ENCODE measurements at places on chromosomes 1 and 21.

- no peak for DNase-seq
These were observed 3.5 kb upstream of the NBL1 start for GRCh38 chr1:19640363-19641316.

DNA sequence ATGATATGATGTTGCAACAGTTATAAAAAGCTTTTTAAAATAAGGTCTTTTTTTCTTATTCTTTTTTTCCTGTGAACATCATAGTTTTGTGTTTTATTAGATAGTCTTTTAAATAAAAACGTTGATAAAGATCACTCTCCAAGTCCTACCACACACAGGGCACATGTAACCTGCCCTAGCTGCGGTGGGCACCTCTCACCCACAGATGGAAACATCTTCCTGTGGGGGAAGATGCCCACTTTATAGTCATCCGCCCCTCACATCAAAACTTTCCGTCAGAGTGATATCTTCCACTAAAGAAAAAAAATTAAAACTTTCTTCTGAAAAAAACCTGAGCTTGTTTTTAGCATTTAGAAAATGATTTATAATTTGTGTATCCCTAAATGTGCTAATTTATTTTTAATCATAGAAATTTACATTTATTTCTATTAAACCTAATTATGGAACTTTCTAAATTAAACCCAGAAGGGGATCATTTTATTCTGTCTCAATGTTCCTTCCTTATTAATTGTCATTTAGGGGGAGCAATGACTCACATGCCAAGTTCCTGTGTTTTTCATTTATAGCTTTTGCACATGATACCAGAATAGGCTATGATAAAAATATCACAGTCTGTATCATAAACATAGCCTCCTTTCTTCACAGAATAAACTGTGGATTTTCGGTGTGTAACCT is 24.7 kb downstream of the TNFRSF9 start:
- peak; percentile 25 for DNase-seq

GRCh38 chr1:12464598-12465056 is 153.4 kb downstream of the DHRS3 start:
- no peak for DNase-seq

DNA sequence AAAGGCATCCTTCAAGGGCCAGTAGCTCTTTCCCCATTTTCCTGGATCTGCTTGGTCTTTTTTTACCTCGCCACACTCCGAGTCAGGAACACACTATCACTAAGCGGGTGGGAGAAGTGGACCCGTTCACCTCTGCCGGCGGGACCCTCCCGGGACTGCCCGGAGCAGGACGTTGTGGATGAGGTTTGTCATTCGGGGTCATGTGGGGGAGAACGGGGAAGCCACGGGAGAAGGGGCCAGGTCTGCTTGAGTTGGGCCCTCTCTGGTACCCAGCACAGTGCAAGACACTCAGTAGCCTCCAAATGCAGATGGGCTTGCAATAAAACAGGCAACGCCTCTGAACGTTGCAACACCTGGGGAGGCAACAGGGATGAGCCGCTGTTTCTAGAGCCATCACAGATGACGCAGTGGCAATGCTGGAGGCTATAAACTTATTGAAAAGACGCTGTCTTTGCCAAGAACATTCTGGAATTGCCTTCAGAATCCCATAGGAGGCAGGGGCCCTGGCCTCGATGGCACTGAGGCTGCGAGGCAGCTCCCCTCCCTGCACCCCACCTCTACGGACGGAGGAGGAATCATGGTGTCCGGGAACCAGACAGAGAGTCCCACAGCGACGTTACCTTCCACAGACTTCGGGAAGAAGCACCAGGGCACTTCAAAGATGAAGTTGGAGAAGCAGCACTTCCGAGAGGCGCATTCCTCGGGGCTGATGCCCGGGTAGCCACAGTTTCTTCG is 3.8 kb downstream of the TFF2 start:
- DNase-seq, result no peak

DNA sequence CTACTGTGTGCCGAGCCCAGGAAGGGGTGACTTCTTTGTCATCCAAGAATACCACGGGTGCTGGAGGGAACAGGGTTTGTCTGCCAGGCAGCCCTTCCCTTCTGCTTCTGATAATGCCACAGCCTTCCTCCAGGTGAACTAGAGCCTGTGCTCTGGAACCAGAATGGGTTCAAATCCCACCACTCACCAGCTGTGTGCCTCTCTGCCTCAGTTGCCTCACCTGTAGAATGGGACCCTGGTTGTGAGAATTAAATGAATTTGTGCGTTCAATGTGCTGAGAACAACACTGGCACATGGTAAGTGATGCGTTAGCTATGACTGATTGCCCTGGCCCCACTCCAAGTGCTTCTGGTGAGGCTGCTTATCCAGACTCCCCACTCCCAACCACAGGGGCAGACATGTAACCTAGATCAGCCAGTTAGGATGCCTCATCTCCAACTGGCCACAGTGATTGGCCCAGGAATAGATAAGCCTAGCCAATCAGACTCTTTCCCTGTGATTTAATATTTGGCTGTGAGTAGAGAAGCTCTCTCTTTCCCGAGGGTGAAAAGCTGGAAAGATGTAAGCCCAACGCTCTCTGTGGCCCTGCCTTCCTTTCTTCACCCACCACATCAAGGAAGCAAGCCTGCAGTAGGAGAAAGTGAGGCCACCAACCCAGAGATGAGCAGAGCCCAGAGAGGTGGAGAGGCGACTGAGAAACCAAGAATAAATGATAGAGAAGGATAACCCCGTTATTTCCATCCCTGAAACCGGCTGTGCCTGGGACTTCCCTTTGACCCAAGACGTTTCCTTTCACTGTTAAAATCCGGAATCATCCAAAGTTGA is 20.8 kb upstream of the LAPTM5 start:
- DNase-seq, result no peak

- DNase-seq, result peak; percentile 22
These were observed 1.1 kb upstream of the TTC39A start for GRCh38 chr1:51331206-51332100.

- DNase-seq, result no peak
These were observed 128.4 kb downstream of the TGFB2 start for GRCh38 chr1:218473522-218473921.

DNA sequence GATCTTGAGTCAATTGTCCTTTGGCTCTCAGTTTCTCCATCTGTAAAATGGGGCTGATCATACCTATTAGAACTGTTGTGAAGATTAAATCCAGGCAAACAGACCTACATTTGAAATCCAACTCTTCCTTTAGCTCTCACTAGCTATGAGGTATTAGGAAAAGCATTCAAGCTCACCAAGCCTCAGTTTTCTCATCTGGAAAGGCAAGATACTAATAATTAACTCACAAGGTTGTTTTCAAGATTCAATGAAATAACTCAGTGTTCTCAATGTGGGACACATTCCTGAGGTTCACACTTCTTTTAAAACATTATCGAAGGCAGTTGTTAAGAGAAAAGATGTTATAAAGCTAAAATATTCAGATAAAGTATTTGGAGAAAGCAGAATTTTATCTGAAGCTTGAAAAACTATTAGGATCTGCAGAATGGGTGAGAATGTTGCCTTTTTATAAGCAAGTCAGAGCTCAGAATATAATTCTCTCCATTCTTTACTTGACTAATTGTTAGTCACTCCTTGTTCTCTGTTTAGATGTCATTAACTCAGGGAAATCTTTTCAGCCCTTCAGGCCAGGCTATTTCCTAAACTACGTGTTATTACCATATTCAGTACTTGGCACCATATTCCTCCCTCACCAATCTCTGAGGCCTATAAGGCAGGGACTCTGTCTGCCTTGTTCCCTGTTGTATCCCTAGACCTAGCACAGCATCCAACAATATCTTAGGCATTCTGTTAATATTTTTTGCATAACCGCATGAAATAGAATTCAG is 72.0 kb upstream of the VAV3 start:
- DNase-seq, result no peak

DNA sequence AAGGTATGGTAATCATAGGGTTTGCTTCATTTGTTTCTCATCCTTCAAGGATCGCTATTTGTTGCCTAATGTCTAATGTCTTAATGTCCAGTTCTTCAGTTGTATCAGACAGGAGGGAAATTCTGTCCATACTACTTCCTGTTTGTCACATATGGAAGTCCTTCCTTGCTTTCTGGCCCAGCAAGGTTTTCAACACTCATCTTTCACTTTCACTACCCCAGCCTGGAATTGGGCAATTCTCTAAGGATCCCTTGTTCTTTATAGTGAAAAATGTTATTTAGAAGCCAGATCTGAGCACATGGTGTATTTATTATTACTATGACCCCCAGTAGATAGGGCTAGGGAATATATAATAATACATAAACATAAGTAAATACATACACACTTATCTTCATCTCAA is 50.6 kb upstream of the SLC35A3 start:
- DNase-seq, result no peak

DNA sequence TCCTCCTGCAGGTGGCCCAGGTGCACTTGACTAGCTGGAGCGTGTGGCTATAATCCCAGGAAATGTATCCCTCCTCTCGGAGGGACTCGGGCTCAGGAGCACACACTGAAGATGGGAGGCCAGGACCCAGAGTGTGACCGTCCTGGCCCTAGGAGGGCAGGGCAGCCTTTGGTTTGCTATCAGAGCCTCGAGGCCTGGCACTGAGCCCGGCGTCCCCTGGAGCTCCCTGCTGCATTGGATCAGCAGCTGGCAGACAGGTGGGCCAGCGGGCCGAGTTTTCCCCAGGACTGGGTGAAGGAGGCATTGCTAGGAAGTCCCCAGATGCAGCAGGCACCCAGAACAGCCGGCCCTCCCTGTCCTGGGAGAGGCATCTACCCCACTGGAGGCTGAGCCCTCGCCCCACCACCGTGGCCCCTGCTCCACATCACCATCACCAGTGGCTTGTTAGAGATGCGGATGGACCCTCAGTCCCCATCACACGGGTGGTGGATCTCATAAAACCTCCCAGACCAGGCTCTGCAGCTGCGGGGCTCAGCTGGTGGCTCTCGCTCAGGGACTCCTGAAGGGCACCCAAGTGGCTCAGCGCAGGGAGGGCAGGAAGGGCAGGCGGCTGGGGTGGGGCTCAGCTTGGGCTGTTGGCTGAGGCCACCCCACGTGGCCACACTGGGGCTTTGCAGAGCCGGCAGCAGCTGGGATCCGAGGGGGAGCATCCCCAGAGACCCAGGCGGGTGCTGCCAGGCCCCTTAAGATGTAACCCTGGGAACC is 32.7 kb upstream of the POFUT2 start:
- DNase-seq, result no peak

DNA sequence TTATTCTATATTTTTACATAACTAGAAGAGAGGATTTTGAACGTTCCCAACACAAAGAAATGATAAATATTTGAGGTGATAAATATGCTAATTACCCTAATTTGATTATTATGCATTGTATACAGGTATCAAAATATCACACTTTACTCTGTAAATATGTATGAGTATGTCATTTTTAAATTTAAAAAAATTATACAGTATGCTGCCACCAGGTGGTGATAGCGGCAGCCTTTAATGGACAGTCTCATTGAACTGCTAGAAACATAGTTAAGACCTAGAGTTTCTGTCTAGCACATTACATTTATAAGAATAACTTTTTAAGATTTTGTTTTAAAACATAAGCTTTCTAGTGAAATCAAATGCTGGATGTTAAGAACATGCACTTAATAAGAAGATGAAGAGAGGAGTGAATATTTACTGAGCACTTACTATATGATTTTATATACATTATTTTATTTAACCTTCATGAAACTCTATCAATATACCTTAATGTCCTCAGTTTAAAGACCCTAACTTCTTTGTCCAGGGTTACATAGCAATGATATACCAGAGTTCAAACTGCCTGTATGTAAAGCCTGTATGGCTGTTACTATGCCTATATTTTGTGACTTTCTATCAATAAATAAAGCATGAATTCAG is 207.1 kb downstream of the NUF2 start:
- DNase-seq, result no peak

GRCh38 chr1:188906921-188907641 is 1570.6 kb downstream of the BRINP3 start:
- no peak for DNase-seq

- no peak for DNase-seq
These were observed 60.1 kb downstream of the PKN2 start for GRCh38 chr1:88744142-88744541.

DNA sequence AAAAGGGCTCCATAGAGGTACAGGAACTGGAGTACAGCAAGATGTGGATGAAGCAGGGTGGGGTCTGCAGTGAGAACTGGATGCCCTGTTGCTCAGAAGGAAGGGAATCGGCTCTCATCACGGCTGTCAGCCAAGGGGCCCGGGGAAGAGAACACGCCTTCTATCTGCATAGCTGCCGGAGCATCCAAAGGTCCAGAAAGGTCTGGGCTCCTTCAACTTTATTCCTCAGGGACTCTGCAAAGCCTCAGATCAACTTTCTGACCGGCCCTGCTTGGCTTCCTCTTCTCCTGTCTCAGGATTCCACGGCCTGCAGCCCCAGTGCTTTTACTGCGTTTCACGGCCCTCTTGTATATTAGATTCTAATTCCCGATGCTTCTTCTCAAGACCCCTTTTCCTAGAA is 34.8 kb downstream of the KRTAP19-8 start:
- no peak for DNase-seq

GRCh38 chr1:245023222-245023621 is 131.6 kb upstream of the KIF26B start:
- DNase-seq, result no peak

DNA sequence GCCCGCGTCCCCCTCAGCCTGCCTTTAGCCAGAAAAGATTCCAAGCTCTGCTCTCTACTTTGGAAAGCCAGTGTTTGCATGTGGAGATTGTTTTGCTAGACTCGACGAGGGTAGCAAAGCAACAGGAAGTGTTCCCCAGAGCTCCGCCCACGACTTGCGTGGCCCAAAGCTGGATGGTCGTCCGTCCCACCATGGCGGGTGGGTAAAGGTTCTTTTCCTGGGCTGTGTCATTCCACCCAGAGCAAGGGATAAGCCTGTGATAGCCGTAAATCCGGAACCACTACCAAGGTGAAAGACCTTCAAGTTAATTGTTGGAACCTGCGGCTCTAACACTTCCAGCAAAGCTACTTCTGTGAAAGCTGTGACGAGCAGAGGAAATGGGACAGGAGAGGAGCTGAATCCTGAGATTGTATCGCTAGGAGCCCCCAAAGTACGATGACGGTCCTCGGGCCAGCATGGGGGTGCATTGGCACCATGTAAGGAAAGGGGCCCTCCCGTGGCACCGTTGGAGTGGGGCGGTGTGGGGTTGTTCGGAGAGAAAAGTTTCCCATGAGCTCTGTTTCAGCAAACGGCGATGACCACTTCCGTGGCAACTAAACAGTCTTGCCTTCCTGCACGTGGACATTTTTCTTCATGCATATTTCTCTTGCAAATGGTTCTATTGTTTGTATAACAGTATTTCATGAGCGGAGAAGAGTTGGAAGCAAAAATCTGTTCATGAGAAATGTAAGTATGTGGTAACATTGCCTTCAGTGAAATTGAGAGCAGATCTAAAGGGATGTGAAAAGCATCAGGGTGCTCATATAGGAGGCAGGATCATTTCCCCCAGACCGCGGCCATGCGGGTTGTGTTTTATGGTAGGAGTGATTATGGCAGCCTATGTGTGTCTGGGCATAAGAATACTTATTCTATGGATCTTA is 8.4 kb downstream of the MX2 start:
- DNase-seq, result peak; percentile 40

Measured in CD4-positive, alpha-beta T cell treated with Interleukin-15 for 1 hour (primary cell).